Astrocyte (in vitro differentiated cells and primary cell): ENCODE measurements at places on chromosomes 3 and 15. TPM values are rescaled to one million over a fixed set of nuclear protein-coding genes. Genes with fewer than 3 reads are reported as not detected.

The NR2E3 gene
- not detected in 2 replicates for total RNA-seq

The MITF gene
- total RNA-seq = 6.0 and 6.2 TPM in 2 replicates

The CHST2 gene
- total RNA-seq = 11.8 and 13.4 TPM in 2 replicates

The CYP1A2 gene
- not detected in 2 replicates for total RNA-seq

The ZNF385D gene
- 7.8 and 8.0 TPM in 2 replicates for total RNA-seq

The SAXO2 gene
- 1.1 and 1.2 TPM in 2 replicates for total RNA-seq

GRCh38 chr3:61358364-61358763, 107.1 kb upstream of the FHIT start:
- no peak for DNase-seq

DNA sequence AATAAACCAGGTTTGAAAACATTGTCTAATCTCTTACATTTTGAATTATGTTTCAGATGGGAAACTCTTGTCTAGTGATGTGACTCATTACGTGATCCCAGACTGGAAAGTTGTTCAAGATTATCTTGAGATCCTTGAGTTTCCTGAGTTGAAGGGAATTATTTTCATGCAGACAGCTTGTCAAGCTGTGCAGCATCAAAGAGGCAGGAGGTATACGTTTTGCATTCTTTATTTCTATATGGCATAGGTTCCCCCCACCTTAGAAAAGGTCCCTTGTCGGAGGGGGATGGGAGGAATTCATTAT, 1.5 kb downstream of the DIS3L start:
- DNase-seq = peak; percentile 40

DNA sequence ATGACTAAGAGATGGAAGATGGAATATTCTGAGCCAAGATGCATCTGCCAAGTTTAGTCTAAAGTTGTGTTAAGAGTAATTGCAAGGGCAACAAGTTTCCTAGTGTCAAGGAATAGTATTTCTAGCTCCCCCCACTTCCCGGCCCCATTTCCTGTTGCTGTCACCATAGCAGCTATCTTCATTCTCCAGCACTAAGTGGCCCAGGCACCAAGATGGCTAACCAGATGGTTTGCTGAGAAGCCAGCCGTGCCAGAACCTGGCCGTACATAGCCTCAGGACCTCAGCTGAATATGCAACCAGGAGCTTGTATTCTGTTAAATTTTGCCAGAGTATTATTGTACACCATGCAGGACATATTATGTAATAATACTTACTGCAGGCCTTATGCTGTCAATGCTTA, 108.8 kb upstream of the UMPS start:
- no peak for DNase-seq

DNA sequence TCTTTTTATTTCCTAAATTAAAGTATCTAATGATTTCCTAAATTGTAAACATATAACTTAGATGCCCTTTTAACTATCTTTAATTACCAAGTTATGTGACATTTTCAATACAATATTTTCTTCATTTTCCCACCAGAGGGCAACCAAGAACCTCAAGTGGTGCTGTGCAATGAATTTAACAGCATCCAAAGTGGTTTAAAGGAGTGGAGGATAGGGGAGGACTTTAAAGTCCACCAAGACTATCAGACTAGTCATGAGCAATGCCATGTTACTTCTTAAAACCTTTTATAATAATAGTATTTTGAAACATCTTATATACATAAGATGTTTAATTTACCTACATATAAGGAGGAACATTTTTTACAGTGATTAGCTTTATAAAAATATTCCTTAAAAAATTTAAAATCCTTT, 74.4 kb downstream of the DLG1 start:
- peak; percentile 44 for DNase-seq

GRCh38 chr3:167798443-167798842, 62.9 kb downstream of the SERPINI1 start:
- DNase-seq = no peak

GRCh38 chr3:129535075-129535474, 6.6 kb downstream of the RHO start:
- DNase-seq = no peak

- DNase-seq = no peak
These were observed 760.6 kb downstream of the NR2F2 start for GRCh38 chr15:97091093-97091492.

DNA sequence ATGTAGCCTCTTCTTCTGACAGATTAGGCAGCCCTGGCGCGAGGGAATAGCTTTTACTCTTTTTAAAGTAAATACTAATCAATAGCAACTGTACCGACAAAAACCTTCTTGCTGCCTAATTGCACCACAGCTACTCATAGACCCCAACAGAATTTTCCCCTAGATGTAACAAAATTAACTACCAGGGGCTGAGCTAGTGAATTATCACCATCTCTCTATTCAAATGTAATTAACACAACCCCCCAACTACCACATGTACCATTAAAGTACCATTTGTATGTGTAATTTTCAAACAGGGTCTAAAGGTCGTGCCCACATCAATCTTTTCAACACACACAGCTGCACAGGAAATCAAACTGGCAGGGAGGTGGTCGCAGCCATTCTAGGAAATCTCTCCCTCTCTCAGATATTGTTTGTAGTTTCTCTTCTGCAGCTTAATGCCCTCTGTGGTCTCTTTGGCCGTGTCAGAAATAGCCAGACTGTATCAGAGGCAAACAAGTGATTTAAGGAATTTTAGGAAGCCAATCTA, 322.9 kb downstream of the RORA start:
- DNase-seq = no peak

DNA sequence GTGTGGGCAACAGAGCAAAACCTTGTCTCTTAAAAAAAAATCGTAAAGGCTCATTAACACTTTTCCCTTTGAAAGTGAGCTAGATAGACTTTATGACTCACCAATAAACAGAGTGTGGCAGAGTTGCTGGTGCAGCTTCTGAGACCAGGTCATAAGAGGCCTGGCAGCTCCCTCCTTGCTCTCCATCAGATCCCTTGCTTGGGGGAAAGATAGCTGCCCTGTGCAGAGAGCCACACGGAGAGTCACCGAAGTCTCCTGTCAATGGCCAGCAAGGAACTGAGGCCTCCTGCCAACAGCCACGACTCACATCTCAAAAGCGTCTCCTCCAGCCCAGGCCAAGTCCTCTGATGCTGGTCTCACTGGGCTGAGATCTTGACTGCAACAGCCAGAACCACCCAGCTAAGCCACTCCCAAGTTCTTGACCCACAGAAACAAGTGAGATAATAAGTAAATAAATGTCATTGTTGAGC, 8.7 kb upstream of the GP9 start:
- no peak for DNase-seq

GRCh38 chr15:88696254-88696653, 57.4 kb downstream of the ISG20 start:
- no peak for DNase-seq

DNA sequence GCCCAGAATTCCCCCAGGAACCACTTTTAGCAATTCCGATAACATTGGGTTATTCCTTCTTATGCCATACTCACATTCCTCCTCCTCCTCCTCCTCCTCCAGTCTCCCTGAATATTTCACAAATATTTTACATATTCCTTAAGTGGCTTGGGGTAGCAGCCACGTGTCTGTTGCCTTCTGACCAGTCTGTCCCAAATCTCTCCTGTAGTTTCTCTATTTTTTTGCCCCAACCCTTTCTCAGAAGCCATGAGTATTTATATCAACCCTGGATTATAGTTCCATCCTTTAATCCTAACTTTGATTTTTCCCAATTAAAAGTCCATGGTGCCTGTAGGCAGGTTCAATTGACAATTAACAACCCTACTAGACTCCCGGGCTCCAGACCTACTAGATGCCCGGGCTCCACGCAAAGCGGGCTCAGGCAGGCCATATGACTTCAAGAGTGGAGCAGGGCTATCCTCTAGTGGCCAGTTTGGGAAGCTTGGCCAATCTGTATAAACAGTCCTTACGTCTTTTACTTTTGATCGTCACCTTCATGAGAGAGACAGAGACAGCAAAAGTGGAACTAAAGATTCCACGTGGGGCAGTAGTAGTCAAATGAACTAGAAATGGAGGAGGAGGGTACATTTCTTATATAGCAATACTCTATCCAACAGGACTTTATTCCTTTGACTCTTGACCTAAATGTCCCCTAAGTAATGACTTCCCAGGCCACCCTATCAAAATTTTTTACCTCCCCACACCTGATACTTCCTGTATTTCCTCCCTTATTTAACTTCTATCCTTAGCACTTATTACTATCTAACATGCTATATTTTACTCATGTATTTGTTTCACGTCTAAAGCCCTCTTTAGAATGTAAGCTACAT, 69.7 kb downstream of the USF3 start:
- peak; percentile 42 for DNase-seq

DNA sequence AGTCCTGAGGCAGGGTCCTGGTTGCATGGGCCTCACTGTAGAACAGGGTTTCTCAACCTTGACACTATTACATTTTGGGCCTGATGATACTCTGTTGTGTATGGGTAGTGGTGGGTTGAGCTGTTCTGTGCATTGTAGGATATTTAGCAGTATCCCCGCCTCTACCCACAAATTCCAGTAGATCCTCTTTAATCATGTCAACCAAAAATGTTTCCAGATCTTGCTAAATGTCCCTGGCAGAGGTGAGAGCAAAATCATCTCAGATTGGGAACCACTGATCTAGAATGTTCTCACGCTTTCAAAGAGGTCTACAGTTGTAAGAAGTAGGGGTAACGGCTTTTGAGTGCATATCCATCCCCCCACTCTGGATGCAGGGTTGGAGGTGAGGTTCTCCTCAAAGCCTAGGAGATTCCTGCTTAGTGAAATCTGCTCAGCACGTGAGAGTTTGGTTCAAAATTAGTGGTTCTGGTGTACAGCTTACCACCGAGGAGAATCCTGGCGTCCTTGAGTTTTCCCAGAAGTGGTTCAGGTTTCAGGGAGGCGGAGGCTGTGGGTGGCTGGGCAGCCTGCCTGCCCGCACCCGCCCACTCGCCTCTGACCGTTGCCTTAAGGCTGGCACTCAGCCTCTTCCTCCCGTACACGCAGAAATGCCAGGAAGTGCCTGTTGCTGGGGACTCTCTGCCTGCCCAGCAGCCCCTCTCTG, 5.3 kb downstream of the ACVR2B start:
- DNase-seq = peak; percentile 54

DNA sequence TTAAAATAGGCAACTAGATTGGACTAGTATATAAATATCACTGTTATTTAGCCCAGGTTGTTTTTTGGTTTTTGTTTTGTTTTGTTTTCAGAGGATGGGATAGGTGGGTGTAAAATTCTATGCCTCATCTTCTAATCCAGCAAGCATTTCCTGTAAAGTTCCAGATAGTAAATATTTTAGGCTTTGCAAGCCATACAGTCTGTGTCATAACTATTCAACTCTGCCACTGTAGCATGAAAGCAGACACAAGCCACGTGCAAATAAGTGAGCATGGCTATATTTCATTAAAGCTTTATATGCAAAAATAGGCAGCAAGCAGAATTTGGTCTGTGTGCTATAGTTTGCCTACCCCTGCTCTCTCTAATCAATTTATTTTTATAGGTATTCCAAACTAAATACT, 657.3 kb upstream of the TGFBR2 start:
- peak; percentile 17 for DNase-seq

DNA sequence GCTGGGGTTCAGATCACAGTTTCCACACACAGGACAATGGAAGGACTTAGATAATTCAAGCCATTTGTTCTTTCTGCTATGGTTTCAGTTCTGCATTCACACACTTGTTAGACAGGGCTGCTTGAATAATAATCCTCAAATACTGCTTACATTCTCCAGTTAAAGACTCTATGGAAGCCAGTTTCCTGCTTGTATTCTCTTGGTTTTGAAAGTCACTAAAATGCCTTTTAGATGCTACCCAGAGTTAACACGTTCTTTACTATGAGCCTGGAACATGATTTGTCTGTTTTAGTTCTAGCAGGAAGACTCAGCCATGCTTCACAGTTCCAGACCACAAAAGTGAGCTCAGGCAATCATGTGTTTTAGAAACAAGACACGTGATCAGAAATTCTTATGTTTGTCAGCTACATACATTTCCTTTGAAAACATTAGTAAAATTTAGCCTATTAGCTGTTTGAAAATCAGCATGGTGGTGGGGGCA, 152.4 kb downstream of the LEKR1 start:
- no peak for DNase-seq

- no peak for DNase-seq
These were observed 530.8 kb downstream of the DIPK2A start for GRCh38 chr3:144502402-144502801.

GRCh38 chr3:119774444-119774843, 7.5 kb upstream of the NR1I2 start:
- no peak for DNase-seq

GRCh38 chr3:111519178-111519855, 22.7 kb upstream of the CD96 start:
- no peak for DNase-seq

- DNase-seq = no peak
These were observed 23.0 kb downstream of the PLA2G4E start for GRCh38 chr15:41997845-41998244.

GRCh38 chr3:16897254-16897926, 12.6 kb downstream of the PLCL2 start:
- DNase-seq = no peak

DNA sequence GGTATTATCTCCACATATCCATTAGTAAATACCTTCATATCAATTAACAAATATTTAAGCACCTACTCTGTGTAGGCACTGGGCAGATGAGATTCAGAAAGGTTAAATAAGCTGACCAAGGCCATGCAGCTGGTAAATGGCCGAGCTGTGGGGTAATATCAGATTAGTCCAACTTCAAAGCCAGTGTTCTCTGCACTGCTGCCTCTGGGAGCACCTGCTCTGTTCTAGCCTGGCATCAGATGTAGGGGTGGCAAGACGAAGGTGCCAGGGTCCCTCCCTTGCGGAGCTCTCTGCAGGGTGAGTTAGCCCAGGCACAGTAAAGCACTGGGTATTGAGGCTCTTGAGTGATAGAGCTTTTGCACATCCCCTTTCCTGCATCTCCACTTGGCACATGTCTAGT, 5.5 kb downstream of the TATDN2 start:
- DNase-seq = no peak

GRCh38 chr15:74464216-74464615, 3.3 kb upstream of the UBL7 start:
- no peak for DNase-seq

DNA sequence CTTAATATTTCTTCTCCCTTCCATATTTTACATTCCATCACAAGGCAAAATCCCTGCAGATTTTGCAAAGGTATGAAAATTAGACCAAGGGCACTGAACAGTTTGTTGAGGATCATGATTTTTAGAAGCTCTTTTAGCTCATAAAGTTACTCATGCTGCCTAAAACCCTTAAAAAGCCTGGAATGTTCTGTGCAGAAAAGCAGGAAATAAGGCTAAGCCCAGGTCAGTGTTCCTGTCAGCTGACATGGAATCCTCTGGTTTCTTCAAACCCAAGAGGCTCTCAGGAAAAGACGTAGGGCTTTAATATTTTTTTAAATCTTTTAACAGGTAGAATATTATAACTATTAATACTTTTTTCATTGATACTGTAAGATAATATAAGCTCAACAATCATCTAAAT, 8.2 kb downstream of the CBLB start:
- no peak for DNase-seq
